Retina (tissue), 1 donor: ENCODE measurements at places on chromosomes 3 and 15.
A peak's percentile ranks its signal among the peaks of the same experiment; 100 is the strongest.

- peak; percentile 76 for DNase-seq
These were observed 367.9 kb upstream of the PROK2 start for GRCh38 chr3:72152551-72153476.

DNA sequence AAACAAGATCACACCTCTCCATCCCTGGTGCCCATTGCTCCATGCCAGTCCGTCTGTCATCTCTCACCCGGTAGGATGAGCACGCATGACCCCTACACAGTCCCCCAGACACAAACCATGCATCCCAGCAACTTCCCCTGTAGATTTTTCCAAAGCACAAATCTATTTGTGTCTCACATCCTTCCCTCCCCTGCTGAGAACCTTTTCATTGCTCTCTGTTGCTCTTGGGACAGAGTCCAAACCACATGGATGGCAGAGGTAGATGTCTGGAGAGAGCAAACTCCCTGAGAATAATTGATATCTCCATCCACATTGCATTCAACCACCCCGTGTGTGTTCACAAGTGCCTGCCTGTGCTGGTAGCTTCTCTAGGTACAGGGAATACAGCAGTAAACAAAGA is 29.9 kb upstream of the LRTM1 start:
- no peak for DNase-seq

- peak; percentile 73 for DNase-seq
These were observed at the start of gene ENTPD3 for GRCh38 chr3:40387001-40387894. Gene ENTPD3, plus strand, starts transcription at chr3:40387184. Its CDS starts 874 bp downstream, at chr3:40388058.

GRCh38 chr3:12612514-12613226 is 51.2 kb downstream of the RAF1 start:
- DNase-seq, result no peak

DNA sequence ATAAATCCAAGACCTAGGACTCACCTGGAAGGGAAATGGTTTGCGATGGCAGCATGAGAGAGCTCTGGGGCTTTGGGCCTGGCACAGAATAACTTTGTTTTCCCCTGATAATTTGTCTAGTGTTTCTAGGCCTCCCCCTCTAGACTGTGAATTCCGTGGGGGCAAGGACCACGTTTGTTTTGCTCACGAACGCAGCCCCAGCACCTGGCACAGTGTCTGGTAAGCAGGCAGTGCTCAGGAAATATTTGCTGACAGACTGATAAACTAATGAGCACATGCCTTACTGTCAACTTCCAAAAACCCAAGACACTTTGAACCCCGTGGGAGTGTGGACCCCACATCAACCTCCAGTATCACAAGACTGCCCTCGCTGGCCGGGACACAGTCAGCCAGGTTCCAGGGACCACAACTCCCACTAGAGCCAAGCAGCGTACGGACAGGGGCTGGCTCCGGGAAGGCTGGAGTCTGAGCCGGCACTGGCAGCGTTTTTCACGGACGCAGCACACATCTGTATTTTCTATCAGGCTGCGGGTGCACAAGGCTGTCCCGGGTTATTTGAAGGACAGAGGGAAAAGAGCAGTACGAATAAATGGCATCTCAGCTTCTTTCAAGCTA is 146.5 kb downstream of the XXYLT1 start:
- DNase-seq, result no peak
